Fibroblast of skin of left biceps (primary cell): ENCODE measurements at places on chromosomes 2 and 18.

DNA sequence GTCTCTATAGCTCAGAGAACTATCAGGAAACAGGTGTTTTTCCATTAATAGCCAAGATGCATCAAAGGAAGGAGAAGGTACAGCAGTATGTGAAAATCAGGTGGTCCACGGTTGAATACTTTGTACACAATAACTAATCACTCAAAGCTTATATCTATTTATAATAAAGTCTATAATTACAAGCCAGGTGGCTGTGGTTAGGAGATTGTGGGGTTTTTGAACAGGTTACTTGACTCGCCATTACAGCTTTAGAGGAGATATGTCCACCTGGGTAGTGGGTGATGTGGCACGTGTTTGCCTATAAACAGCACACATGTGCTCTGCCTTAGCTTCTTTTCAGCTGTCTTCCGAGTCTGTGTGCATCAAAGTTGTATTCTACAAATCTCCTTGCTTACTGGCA is 892.2 kb upstream of the ZEB2 start:
- DNase-seq: no peak

- no peak for DNase-seq
Observed at GRCh38 chr18:2958819-2959298, 54.1 kb downstream of the LPIN2 start.

DNA sequence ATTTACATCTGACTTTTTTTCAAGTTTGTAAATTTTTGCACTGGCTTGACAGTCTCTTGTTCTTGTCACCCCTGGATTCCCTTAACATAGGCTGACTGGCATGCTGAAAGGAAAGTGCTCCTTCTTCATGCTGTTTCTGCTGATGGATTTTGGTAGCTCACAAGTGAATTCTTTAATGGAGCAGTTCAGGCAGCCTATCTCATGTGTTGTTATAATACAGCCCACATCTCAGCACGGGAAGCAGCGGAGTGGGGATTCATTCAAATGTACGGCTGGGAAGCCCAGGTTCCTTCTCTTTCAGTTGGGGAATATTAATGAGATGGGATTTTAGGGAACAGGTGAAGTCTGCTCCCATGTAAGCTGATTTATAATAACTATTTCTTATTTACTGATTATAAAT is 142.8 kb downstream of the CD8B2 start:
- DNase-seq: no peak

DNA sequence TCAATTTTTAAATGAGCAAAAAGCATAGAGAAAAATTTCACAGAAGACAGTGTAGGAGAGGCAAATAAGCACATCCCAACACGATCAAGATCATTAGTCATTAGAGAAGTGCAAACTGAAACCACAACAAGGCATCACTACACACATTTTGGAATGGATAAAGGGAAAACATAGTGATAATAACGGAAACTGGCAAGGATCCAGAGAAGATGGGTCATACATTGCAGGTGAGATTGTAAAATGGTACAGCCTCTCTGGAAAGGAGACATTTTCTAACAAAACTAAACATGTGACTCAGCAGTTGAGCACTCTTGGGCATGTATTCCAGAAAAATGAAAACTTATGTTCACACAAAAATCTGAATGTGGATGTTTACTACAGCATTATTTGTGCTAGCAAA is 98.3 kb upstream of the TMEM17 start:
- DNase-seq: no peak

DNA sequence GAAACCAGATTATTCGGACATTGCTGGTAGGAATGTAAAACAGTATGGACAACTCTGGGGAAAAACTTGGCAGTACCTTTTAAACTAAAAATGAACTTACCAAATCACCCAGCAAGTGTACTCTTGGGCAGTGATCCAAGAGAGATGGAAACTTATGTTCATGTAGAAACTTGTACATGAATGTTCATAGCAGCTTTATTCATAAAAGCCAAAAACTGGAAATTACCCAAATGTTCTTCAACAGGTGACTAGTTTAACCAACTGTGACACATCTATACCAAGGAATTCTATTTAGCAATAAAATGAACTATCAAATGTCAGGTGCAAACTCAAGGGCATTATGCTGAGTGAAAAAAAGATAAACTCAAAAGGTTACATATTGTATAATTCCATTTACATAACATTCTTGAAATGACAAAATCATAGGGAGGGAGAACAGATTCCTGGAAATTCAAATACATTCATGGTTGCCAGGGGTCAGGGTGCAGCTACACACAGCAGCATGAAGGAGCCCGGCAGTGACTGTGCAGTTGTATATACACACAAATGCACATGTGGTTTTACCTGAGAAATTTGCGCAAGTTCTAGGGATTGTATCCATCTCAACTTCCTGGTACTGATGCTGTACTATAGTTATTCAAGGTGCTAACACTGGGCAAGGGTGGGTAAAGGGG is 3.5 kb upstream of the RNU4ATAC start:
- DNase-seq: no peak

DNA sequence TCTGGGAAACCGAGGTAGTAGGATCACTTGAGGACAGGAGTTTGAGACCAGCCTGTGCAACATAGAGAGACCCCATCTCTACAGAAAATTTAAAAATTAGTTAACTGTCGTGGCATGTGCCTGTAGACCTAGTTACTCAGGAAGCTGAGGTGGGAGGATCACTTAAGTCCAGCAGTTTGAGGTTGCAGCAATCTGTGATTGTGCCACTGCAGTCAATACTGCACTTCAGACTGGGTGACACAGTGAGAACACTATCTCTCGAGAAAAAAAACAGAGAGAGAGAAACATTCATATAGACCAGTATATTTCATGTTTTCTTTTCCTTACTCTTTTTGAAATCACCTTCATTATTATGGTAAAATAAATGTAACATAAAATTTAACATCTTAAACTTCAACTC is 290.7 kb upstream of the CYP26B1 start:
- no peak for DNase-seq

GRCh38 chr18:75047240-75047961 is 161.5 kb downstream of the PTGR3 start:
- no peak for DNase-seq

DNA sequence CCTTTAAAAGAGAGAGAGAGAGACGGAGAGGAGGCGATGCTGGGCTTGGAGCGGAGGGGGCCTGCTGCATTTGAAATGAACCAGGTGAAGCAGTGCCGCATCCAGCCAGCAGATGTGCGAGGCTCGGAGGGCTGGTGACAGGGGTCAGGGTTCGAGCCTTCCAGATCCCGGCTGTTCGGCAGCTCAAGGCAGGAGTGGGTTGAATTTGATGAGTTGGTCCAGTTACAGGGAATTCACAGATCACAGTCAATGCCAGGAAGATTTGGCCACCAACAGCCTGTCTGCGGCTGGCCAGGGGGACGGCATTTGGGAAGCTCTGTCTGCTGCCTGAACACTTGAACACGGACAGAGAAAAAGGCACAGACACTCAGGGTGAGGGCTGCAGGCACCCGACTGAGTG is 48.6 kb downstream of the PTGR3 start:
- DNase-seq: no peak

GRCh38 chr2:225326969-225327368 is 72.5 kb upstream of the NYAP2 start:
- DNase-seq: no peak

DNA sequence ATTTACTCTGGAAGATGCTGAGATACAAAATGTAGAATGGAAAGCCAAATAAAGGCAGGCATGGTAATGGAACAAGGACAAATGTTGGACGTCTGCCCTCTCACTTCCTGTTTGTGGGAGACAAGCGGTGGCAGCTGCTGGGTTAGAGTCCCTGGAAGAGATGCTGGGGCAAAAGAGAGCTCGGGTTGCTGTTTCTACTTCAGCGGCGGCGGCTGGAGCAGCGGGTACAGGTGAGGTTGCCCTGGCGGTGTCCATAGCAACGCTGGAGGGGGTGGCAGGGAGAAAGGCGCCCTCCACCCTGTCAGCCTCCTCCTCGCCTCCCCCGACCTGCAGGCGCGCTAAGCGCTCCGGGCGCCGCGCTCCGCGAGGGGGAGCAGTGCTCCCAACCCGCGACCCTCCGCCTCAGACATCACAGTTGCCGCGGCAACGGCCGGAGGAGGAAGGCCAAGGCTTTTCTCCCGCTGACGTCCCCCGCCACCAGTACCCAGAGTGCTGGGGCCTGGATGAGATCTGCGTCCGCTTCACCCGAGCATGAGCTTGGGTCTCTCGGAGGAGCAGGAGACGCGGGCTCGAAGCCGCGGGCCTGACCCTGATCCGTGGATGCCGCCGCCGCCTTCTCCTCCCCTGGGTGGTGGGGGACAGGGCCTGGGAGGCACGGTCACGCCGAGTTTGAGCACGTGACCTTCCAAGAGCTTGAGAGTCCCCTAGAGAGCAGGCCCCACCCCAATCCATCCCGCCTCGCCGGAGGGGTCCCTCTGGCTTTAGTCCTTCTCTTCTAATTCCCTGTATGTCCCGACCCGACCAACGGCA is 65.6 kb downstream of the NOL4 start:
- DNase-seq: no peak

DNA sequence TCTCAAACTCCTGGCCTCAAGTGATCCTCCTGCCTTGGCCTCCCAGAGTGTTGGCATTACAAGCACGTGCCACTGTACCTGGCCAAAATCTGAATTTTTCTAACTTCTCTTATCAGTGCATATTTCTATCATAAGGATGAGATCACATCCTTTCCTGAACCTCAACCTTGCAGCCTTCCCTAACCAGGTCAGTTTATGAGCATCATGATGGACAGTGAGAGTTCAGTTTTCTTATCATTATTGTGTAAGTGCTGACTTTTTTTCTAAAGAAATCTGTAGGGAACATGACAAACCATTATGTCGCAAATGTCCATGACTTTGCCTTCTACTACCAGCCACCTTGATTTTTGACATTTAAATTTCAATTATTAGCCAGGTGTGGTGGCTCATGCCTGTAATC is 31.5 kb downstream of the MRPL33 start:
- DNase-seq: no peak

DNA sequence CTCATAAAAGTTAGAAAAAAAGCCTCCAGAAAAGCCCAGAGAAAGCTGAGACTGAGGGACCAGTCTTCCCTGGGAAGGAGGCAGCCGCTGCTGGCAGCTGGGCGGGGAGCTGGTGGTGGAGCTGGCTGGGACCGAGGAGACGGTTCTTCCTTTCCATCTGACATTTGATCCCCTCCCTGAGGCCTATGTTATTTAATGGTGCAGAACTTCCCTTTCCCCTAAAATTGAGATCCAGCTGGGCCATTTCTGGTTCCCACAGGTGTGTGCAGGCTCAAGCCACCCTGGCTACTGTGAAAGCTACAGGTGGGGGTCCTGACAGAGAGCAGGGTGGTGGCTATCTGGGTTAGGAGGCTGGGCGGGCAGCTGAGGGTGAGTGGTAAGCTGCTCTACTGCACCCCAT is 81.5 kb upstream of the FZD7 start:
- no peak for DNase-seq

DNA sequence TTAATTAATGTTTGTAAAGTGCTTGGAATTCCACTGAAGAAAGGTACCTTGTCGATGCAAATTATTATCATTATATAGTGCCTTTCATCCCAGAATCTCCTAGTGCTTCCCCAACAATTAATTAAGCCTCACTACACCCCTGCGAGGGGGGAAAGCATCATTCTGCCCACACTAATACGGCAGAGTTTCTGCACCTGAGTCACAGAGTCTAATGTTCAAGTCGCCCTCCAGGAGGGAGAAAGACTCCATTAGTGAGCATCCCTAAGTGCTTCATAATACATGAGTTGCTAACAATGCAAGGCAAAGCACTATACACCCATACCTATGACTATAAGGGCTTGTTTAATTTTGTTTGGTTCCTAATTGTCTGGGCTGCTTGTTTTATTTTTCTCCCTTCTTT is 25.4 kb upstream of the NRP2 start:
- no peak for DNase-seq

DNA sequence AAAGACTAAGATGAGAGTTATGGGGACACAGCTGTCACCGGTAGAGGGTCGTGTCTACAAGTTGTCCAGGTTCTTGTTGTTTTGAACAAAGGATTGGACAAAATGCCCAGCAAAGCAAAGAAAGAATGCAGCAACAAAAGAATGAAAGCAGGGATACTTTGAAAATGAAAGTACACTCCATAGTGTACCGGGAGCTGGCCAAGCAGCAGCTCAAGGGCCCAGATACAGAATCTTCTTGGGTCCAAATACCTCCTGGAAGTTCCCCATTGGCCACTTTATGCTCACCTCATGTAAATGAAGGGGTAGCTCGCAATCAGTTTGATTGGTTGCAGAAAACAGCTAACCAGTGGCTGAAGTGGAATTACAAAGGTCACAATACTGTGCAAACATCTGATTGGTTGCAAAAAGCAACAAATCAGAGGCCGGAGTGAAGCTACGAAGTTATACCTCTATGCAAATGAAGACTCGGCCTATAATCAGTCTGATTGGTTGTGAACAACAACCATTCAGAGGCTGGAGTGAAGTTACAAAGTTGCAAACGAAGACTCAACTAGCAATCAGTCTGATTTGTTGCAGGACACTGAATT is 474.9 kb upstream of the TMEFF2 start:
- no peak for DNase-seq

GRCh38 chr2:959457-959856 is 8.8 kb downstream of the SNTG2 start:
- no peak for DNase-seq

DNA sequence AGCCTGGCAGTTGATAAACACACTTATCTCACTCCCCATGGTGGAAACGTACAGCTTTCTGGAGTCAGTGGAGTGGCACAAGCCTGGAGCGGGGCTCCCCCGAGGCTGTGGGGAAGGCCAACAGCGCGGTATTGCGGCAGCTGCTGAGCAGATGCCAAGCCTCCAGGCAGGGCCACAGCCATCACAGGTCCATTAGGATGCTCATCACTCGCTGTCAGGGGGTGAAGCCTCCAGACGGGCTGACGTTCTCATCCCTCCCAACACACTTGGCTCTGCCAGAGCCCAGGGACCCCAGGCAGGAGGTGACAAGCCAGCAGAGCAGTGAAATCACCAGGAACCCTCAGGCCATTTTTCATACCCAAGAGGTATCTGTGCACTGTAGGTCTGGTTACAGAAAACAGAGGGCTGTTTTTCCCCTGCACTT is 529.2 kb upstream of the KLHL29 start:
- no peak for DNase-seq

DNA sequence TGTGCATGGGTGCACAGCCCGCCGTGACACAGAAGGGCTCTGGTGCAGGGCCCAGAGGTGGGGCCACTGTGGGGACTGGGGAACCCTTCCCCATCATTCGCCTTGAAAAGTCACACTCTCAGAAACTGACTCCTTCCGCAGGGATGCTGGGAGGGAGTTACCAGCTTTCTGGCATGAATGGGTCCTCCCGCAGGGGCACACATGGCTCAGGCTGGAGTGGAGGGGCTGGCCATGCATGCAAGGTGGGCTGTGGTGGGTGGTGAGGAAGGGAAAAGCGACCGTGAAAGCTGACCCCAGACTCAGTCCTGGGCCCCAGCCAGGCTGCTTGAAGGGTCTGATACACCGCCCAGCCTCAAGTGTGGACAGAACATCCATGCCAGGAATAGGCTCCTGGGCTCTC is 201.1 kb downstream of the TNS1 start:
- no peak for DNase-seq

GRCh38 chr2:226030788-226031646 is 631.5 kb downstream of the NYAP2 start:
- no peak for DNase-seq
